ENCODE measurements at places on chromosomes 6 and 20.
A peak's percentile ranks its signal among the peaks of the same experiment; 100 is the strongest.

GRCh38 chr6:129253727-129254126 lies 370.8 kb downstream of the LAMA2 start:
- no peak for DNase-seq

GRCh38 chr6:163728442-163729126 lies 314.1 kb downstream of the QKI start:
- DNase-seq = no peak

- no peak for DNase-seq
Measured at GRCh38 chr6:132244744-132245143, 156.5 kb downstream of the MOXD1 start.

DNA sequence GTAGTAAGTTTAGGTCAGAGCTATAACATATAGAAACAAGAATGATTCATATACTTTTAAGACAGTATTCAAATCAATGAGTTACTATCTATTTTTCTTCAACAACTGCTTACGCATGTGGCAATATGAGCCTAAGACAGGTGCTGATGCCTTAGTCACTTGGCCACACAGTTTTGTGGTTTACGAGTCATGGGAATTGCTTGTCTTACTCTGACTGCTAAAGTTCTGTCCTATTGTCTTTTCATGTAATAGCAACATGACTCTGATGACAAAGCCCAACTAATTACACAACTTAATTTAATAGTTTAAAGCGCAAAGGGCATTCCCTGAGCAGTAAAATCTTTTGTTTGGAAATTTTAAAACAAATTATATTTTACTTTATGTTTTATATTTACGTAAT lies 159.3 kb upstream of the CENPW start:
- DNase-seq = peak; percentile 87

- DNase-seq = no peak
Measured at GRCh38 chr6:62367601-62368000, 81.6 kb upstream of the KHDRBS2 start.

- no peak for DNase-seq
Measured at GRCh38 chr20:40961686-40962640, 66.7 kb upstream of the TOP1 start.

All from iris pigment epithelial cell (primary cell).